Stimulated activated CD8-positive, alpha-beta memory T cell treated with anti-CD3 and anti-CD28 coated beads, Interleukin-4, amount 100 ng/mL, for 1 hour (primary cell): ENCODE measurements at places on chromosomes 7 and 10.

GRCh38 chr7:22868509-22868908 is 45.9 kb upstream of the TOMM7 start:
- DNase-seq: no peak

- no peak for DNase-seq
Observed at GRCh38 chr7:35714862-35715261, 19.9 kb upstream of the HERPUD2 start.

GRCh38 chr10:60163786-60164185 is 225.9 kb downstream of the ANK3 start:
- DNase-seq: no peak

GRCh38 chr7:28957064-28957750 is 923 bp downstream of the TRIL start:
- DNase-seq: no peak

DNA sequence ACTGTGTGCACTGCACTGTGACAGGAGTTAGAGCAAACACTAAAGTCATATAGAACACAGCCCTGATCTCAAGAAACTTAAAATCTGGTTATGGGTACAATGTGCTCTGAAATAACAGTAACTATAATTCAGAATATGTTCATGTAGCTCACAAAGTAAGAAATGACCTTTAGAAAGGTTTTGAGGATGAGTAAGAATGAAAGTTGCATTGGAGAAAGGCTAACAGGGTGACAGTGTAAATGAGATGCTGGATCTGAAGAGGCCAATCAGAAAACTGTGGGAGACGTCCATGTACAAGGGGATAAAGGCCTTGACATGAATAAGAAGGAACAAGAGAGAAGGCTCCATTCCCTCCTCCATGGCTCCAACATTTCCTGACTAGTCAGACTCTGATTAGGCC is 124.7 kb downstream of the GRM3 start:
- no peak for DNase-seq

DNA sequence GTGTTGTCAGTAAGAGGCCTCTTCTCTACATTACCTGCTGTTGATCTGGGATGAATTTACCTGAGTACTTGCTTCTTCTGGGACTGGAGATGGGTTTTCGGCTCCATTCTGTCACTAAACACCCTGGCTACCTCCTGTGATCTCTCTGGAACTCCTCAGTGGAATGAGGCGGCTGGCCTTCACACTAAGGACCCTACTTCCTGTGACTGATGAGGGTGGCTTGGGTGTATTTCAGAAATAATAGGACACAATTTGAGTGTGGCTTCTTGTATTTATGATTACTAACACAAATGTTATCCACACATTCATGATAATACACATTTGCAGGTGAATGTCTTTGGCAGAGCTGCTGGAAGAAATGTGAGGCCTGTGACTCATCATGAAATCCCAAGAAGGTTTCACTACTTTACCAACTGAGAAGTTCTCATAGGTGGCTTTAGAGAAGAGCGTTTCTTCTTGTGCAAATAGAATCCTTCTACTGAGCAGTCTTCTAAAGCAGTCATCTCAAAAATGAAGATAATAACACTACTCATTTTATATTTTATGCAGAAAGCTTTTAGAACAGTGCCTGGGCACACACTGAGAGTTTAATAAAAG is 21.3 kb upstream of the EVX1 start:
- DNase-seq: no peak

DNA sequence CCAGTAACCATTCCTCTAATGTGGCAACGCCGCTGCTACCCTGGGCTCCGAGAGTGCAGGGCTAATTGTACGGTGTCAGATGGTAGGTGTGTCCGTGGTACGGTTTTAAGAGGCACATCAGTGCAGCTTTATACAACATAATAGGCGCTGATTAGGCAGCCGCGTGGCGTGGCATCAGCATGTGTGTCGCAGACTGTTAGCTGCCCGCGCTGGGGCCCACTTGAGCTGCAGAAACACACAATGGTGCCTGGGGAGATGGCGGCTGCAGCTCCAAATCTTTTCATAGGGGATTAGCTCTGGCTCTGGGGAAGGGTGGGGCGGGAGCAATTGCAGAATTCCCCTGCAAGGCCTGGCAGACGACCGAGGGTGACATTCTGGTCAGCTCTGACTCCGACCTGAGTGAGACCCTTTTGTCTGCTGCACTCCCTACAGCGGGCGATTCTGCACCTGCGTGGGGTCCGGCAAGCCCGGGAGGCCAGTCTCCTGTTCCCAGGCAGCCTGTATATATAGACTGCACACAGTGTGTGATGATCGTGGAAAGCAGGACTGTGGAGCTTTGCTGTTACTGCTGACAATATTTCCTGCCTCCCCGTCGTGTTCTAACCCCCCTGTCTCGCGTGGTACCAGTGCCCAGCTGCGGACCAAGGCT is 722.7 kb upstream of the CELF2 start:
- DNase-seq: no peak

DNA sequence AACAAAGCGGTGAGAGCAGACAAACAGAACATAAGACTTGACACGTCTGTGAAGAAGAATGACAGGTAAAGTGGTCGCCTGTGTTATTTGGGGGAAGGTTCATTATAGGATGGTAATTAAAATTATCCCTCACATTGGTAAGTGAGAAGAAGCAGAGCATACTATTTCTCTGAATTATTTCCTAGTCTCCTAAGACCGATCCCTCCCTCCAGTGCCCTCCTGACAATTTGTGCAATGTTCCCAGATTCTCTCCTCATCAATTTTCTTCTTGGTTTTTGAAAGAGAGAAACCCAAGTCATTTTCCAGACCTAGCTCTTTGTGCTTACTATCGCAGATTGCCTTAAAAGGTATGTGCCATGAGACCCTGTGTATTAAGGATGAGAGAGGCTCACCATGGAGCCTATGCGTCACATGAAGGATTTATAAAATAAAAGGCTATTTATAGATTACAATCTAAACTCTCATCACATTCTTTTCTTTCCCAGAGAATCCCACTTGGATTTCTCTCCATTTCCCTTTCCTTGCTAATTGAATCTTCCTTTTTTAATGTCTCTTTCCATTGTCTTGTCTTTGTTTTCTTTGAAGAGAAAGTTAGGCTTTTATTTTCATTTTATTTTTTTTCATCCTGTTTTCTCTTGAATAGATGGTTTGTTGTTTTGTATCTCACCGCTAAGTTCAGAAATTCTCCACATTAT is 112.0 kb downstream of the PPP1R3A start:
- no peak for DNase-seq

- no peak for DNase-seq
Observed at GRCh38 chr7:10537764-10538163, 435.9 kb upstream of the PHF14 start.

DNA sequence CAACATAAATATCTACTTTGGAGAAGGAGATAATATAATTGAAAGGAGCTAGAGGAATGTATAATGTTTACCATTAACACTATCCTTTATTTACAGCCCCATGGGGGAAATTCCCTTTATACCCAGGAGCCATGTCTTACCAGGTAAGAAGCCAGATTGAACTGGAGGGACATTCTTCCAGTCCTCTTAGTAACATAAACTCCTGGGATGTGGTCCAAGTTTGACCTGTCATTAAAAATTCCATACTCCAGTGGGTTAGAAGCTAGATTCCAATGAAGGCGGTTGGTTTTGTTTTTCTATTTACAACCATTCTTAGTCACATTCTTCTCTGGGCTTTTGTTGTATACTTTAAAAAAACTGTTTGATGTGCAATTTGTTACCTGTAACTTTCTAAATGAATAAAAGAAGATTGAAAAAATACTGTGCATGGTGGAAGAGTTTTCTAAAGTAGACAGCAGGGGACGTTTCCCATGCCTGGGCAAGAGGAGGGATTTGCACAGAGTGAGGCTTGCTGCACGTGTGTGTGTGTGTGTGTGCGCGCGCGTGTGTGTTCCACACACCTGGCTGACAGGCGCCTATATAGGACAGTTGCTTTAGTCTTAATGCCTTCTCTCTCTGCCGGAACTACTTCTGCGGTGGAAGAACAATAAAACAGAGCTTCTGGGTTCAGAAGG is 2.0 kb downstream of the PLCE1 start:
- DNase-seq: no peak

DNA sequence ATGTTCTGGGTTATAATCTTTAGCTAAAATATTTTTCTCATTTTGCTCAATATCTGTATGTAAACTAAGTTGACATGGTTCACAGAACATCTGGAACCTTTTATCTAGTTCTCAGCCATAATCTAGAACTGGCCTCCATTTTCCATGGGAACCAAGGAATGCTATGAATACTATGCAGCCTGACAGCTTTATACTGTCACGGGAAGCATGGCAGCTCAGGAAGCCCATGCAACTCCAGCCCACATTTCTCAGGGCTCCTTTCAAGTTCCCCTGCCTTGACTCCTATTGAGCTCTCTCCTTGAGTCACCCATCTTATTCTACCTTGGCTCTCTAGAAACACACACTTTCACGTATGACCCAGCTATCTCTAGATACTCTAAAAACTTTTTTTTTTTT is 36.6 kb upstream of the PRKAR2B start:
- DNase-seq: no peak

- DNase-seq: no peak
Observed at GRCh38 chr10:58742141-58742540, 229.5 kb downstream of the BICC1 start.

DNA sequence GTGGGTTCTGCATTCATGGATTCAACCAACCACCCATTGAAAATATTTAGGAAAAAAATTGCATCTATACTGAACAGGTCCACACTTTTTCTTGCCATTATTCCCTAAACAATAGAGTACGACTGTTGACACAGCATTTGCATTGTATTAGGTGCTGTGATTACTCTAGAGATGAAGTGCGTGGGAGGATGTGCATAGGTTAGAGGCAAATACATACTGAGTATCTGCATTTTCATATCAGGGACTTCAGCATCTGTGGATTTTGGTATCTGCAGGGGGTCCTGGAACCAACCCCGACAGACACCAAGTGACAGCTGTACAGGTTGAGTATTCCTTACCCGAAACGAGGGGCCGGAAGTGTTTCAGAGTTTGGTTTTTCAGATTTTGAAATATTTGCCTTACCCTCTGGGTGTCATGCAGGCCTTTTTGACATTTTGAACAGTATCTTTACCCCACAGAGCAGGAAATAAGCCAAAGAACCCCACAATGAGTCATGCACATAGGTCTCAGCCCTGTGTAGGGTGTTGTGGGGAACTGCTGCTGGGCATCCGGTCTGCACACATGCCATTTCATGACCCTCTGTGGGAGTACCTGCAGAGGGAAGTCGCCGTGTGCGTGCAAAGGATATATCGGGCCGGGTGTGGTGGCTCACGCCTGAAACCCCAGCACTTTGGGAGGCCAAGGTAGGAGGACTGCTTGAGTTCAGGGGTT is 14.5 kb downstream of the NUDT5 start:
- DNase-seq: peak; percentile 13

- no peak for DNase-seq
Observed at GRCh38 chr10:4545062-4545461, 280.9 kb upstream of the AKR1E2 start.

GRCh38 chr7:96253441-96253840 is 68.5 kb downstream of the SLC25A13 start:
- DNase-seq: no peak

GRCh38 chr10:3037182-3037581 is 30.2 kb upstream of the PFKP start:
- no peak for DNase-seq

- no peak for DNase-seq
Observed at GRCh38 chr10:34400075-34400474, 415.0 kb downstream of the PARD3 start.

DNA sequence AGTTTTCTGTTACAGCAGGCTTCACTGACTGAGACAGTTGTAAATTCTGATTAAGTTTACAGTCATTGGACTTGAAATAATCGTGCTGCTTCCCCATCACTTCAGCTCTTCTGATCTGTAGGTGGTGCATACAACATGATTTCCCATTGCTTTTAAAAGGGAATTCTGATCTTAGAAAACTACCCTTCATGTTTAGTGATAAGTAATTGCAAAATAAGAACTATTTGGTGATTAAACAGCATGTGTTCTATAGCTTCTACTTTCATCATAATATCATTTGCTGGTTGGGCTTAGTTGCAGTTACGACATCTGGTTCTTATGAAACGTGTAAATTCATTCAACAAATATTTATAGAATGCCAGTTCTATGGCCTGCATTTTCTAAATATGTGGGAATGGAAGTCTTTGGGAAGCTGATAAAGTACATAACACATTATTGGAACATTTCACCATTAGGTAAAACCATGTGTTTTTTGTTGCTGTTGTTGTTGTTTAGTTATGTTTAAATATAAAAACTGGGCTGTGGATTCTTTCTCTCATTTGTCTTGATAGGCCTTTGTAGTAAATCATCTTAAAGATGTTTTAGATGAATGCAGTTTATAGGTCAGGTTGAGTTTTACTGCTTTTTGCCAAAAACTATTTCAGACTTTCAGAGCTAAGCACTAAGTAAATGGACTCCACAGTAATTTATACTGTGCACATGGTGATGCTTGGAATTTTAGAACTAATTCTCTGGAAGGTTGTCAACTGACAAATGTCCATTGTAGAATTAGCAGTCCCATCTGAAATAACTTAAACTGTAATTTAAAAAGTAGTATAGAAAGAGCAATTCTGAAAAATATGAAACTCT is 13.1 kb downstream of the GNAI1 start:
- DNase-seq: no peak

GRCh38 chr7:41885748-41886147 is 182.9 kb upstream of the INHBA start:
- DNase-seq: no peak

DNA sequence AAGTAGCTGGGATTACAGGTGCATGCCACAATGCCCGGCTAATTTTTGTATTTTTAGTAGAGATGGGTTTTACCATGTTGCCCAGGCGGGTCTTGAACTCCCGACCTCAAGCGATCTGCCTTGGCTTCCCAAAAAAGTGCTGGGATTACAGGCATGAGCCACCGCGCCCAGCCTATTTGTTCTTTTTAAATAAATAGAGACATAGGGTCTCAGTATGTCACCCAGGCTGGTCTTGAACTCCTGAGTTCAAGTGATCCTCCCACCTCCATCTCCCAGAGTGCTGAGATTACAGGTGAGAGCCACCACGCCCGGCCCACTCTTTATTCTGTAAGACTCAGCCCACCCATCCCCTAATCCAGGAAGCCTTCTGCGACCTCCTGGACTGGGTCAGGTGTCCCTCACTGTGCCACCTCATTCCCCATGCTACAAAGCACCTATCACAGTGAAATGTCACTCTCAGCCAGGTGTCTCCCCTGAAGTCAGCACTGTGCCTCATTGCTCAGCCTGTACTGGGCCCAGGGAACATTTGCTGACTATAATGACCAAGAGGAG is 2.8 kb downstream of the TMEM120A start:
- DNase-seq: no peak

- no peak for DNase-seq
Observed at GRCh38 chr7:74217455-74218342, 7.9 kb downstream of the LAT2 start.

DNA sequence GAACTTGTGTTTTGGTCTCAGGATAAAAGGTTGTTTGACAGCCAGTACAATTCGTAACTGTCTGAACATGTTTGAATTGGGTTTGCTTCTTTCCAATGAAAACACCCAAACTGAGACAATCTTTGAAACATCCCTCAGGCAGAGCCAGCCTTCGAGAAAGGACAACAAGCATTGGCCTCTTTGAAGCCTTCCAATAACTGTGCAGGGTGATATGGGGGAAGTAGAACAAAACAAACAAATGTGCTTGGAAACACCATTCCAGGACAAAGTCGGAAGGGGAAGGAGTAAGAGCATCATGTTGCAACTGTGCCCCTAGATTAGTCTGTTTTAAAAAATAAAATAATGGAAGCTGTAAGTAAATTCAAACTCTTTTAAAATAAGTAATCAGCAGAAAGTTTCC is 39.5 kb downstream of the IL2RA start:
- no peak for DNase-seq
